Stimulated activated CD8-positive, alpha-beta memory T cell treated with anti-CD3 and anti-CD28 coated beads, Interleukin-15, amount 100 ng/mL, for 4 hours (primary cell): ENCODE measurements at places on chromosomes 2 and 18.

- no peak for DNase-seq
Measured at GRCh38 chr2:163756588-163756987, 20.8 kb upstream of the FIGN start.

DNA sequence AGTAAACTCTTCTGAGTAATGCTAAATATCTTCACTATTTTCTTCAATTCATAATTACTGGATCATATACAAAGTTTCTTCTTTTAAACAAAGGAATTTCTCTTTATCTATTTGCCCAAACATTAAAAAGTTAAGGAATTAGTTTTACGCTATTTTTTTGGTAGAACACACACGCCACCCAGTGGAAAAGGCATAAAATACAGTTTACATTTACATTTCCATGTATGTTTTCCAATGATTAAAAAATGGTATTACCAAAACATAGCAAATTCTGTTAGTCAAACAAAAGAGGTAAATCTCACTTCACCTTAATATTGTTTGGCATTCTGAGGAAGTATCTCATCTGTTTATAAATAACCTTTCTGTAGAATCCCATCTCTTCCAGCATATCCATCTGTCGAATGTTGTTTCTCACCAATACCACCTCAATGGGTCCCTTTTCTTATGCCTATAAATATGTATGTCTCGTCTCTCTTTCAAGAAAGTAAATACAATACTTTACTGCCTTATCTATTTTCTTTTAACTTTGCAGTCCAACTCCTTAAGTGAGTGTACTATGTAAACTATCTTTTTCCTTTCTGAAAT is 7.2 kb downstream of the BOLL start:
- DNase-seq, result no peak

- peak; percentile 30 for DNase-seq
Measured at GRCh38 chr2:106192752-106193689, 1.1 kb downstream of the UXS1 start.

GRCh38 chr2:98664323-98664722 is 55.9 kb downstream of the UNC50 start:
- no peak for DNase-seq

DNA sequence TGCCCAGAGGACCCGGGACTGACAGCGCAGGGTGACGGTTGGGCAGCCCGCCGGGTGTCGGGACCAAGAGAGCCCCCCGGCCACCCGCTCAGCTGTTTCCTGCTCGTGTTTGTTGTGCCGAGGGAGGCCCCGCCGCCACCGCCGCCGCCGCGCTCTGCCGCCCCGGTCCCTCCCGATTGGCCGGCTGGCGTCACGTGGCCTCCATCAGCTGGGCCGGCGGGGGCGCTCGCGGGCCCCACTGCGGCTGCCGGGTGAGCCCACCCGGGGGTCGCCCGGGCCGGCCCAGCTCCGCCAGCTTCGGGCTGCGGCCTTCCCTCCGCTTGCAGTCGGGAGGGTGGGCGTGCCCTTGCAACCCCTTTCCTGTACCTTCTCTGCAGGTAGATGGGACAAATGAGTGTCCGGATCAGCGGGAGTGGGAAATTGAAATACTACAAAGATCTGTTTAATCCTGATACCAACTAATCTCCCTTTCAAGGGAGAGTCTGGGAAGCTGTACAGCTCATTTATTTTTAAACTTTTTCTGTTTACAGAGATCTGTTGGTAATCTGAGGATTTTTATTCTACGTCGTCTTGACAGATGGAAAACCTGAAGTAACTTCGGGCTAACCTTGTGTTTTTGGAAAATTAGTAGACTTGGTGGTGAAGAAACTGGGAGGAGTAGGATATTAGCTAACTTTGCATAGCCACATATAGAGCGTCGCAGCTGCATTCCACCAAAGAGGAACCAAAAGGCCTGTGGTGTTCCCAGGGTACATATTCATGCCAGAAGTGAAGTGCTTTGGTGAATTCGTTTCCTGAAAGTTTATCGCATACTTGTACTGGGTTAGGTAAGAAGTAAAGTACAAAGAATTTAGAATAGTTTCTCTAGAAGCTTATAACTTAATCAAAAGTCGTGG is 1.2 kb downstream of the YPEL5 start:
- peak; percentile 58 for DNase-seq
